Germinal center (tissue), 1 donor: ENCODE measurements at places on chromosomes 12 and 14.
A peak's percentile ranks its signal among the peaks of the same experiment; 100 is the strongest.

DNA sequence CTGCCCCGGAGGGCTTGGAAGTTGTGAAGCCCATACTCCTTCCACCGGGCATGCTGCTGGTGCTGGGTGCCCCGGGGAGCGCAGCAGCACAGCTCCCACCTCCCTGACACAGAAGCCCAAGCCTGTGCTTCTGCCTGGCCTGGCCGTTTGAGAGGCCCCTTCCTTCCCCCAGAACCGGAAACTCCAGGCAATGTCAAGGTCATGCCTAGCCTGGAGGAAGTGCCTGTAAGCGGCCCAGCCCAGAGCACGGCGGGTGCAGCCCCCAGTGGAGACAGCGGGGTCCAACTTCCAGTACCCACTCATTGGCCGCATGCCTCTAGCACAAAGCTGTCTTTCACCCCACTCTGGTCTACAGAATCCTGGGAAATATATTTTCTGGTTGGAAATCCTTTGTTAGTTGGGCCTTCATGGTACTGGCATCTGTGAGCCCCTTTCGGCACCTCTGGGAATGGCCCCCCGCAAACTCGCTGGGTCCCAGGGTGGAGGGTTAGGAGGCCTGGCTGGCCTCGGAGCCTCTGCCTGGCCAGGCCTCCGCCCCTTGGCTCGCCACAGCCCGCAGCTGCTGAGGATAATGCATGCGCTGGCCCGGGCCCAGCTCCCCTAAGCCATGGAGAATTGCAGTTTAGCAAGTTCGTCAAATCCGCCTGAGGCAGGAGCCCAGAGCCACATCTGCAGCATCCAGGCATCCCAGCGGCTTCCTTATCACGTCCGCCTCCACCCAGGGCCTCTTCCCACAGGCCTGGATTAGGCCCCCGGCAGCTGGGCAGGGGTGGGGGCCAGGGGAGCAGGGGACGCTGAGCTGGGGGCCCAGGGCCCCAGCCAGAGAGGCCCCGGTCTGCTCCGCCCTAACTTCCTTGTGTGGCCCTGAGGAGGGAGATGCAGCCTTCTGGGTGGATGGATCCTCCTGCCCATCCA, 48.9 kb upstream of the DLK1 start:
- DNase-seq, result no peak

DNA sequence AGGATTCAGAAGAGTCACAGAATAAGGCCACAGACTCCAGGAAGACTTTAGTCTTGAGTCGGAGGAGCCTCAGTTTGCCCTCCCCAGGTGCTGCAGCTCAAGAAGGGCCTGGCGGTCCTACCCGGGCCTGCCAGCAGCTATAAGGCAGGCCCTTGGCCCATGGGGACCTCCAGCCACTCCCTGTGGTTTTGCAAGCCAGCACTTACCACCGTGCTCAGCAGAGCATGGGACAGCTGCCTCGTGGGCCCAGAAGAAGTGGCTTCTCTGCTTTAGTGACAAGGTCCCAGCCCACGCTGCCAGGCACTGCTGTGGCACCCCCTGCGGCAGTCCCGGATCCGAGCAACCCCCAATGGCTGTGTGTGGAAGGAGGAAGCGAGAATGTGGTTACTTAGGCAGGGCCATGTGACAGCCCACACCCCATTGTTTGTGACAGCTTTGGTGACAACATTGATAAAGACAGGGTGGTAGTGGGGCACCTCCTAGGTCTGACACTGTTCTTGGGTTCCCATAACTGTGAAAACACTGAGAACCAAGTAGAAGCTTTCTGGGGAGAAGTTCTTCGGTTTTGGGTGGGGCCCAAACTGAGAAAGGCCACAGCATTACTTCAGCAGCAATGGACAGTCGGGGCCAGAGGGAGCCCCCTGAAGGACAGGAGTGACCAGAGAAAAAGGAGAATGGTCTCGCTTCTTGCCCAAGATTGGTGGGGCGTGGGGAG, at the start of gene SELPLG:
SELPLG (minus strand) TSS at position 361 of the 715 bp plus-strand sequence. CDS start 9,587 bp downstream, outside the sequence.
- DNase-seq, result peak; percentile 91

- DNase-seq, result no peak
Observed at GRCh38 chr12:101901777-101902176, 24.4 kb downstream of the DRAM1 start.

DNA sequence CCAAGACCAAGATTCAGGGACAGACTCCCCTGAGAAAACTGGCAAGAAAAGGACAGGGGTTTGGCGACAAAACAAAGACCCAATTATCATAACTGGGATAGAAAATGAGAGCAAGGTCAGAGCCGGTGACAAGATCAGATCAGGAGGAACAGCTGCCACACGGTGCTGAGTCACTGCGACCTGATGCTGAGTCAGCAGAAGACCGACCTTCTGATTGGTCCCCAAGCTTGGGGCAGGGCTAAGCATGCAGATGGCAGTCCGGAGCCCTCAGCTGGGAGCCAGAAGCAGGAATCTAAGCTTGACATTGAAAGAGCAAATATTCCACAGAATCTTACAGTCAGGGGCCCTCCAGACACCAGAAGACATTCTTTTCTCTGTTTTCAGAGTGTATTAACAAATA, 19.1 kb upstream of the ARMH4 start:
- no peak for DNase-seq

- DNase-seq, result no peak
Observed at GRCh38 chr12:93825931-93826555, 148.9 kb downstream of the CRADD start.

GRCh38 chr14:47826809-47827208, 151.4 kb upstream of the MDGA2 start:
- DNase-seq, result no peak

DNA sequence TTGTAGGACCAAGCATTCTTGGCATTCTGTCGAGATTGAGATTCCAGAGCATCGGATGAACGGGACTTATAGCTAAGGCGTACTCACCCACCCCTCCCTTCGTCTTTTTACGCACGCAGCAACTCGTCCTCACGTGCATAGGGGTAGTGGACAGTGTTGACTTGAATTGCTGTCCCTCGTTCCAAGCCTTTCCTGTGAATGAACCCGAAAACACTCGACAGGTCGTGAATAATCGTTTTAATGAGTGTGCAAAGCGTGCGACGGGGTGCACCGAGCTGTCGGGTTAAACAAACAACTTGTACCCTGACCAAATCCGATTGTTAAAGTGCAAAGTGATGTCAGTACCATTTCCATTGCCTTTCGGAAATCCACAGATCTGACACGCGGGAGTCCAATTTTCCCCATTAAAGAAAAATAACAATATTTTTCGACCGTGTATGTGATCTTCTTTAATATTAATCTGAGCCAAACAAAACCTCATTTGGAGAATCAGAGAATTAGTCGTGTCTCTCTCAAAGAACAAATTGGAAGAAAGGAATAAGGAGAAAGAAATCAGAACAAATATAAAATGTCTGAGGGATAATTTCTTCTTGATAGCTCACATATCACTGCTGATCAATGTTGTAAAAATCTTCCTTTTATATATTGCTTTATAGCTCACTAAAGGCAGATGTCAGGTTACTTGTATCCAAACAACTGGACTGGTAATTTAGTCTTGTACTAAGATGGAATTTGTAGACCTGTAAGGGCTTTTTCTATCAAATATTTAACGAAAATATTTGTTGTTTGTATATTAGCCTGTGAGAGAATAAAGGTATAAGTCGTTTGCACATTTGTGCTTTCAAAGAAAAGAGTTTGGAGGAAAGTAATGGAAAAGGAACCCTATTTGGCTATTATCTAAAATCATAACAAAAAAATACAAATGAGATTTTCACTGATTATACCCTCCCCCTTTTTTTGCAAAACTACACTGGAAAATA, 11.8 kb downstream of the FOXG1 start:
- no peak for DNase-seq

- peak; percentile 46 for DNase-seq
Observed at GRCh38 chr12:31959701-31960391, 631 bp downstream of the RESF1 start.

DNA sequence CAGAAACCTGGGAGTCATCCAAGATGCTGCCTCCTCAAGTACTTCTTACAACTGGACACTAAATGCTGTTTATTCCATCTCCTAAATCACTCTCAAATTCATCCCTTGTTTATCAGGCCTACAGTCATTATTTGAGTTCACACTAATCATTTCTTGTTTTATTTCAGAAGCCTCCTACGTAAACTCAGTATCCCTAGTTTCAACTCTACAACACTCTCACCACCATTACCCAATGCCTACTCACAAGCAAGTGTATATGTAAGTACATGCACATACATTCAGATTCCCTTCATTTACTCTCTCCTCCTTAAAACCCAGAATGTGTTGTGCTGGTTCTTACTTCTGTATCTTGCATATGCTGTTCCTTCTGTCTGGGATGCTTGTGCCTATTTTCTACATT, 43.0 kb downstream of the DDHD1 start:
- DNase-seq, result no peak
